ENCODE measurements at places on chromosomes 7 and 10. TPM values are rescaled to one million over a fixed set of nuclear protein-coding genes. Genes with fewer than 3 reads are reported as not detected.

DNA sequence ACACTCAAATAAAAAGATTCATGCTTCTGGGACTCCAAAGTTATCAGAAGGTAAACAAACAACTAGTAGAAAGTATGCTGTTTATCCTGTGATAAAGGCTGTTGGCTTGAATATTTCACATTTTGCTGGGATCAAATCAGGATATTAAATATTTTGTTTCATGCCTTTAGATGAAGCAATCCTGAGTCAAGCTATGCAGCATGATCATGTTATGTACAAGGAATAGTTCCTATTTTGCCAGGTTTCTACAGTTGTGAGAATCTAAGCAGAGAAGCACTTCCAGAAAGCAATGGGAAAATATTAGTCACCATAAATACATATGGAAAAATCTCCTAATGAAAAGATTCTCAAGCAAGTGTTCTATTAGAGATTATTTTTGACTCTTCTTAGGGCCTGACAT is 262.8 kb upstream of the PCDH15 start:
- DNase-seq: no peak
- no peaks in the 10 kb centered on the region for H3K27me3 ChIP-seq

DNA sequence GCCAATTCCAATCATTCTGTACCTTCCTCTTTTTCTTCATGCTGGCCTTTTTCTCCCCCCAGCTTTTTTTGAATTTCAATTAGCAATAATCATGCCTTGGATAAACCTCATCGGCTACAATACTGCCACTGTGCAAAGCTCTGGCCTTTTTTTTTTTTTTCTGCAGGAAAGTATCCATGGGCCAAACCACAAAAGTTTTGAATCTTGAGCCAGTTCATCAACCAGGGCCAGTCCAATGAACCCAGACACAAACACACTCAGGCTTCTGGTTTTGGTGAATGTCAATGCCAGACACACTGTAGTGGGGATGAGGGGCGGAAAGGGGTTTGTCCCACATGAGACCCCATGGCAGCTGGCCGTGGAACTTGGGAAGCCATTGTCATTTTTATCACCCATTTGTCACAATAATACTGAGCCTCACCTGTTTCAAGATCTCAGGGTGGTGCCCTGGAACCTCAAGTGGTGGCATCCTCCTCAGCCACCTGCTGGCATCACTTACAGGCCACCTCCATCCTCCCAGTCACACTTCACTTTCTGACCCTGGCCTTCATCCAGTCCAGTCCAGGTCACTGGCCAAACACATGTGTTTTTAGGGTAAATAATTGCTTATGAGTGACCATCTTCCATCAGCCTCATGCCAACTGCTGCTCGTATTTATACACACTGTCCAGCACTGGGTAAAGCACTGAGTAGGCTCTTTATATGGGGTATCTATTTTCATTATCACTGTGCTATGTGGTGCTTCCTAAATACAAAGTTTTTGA is 40.8 kb upstream of the TSPAN33 start:
- no peaks in the 10 kb centered on the region for H3K36me3 ChIP-seq
- no peaks in the 10 kb centered on the region for H3K4me1 ChIP-seq
- no peak overlapping the region for H3K4me3 ChIP-seq
- no peak overlapping the region for H3K27ac ChIP-seq

DNA sequence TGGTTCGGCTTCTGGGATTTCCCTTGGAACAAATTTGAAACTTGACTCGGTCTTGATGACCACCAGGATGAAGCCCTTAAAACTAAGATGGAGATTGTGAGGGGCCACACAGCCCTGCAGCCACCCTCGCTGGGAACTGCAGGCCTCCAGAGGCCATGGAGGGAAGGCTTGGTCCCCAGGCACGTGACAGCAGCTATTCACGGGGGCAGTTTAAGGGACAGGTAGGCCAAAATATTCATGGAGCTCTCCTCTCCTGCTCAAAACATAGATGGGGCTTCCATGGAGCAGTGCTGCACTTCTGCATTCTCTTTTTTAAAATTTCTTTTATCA is 137.0 kb downstream of the ADCY1 start:
- no peak for DNase-seq
- no peak overlapping the region for H3K27ac ChIP-seq
- no peaks in the 10 kb centered on the region for H3K4me1 ChIP-seq
- no peak overlapping the region for H3K4me3 ChIP-seq

DNA sequence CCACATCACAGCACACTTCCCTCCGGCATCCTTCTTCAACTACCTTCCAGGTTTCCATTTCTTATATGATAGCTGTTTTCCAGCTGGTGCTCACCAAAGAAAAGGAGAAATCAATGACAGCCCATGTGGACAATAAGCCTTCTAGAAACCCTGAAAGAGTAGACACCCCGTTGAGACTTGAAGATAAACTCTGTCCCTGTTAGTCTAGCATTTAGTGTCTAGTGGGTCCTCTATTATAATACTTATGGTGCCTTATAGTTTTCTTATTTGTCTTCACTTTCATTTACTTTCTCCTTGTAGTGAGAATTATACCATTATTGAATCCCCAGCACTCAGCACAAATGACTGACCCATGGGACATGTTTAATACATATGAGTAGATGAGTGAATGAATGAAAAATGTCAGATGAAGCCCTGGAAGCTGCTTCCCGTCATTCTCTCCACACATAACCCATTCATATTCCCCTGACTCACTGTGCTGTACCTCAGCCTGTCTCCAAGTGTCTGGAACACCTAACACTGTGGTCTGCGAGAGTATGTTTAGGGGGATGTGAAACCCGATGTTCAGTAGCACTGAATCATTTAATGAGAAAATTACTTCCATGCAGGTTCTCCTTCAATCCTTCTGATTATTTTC is 377.6 kb downstream of the GPR158 start:
- no peak for DNase-seq
- H3K27me3 ChIP-seq: no peaks in the 10 kb centered on the region
- no peaks in the 10 kb centered on the region for H3K36me3 ChIP-seq

DNA sequence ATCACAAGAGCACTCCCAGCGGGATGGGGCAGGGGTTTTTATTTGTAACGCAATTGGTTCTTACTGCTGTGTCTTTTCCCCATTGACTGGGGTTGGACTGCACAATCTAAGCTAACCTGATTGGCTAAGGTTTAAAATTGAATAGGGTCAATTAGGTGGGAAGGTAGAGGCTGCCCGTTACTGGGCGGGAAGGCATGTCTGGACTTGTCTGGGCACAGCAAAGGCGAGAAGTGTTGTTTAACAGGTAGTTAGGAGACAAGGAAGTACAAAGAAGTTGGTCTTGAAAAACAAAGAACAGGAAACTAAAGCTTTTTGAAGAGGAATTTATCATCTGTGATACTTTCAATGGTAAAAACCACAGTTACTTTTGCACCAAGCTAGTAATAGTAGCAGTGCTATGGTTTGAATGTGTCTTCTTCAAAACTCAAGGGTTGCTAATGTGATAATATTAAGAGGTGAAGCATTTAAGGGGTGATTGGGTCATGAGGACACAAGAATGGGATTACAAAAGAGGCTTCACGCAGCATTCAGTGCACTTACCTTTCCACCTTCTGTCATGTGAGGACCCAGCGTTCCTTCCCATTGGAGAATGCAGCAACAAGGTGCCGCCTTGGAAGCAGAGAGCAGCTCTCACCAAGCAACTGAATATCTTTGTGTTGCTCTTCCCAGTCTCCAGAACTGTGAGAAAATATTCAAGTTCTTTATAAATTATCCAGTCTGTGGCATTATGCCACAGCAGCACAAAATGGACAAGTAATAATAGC is 875.5 kb upstream of the SORCS1 start:
- no peak for DNase-seq
- H3K36me3 ChIP-seq: no peaks in the 10 kb centered on the region
- H3K4me1 ChIP-seq: no peaks in the 10 kb centered on the region
- H3K27me3 ChIP-seq: no peaks in the 10 kb centered on the region
- no peak overlapping the region for H3K4me3 ChIP-seq
- H3K27ac ChIP-seq: no peak overlapping the region

- no peak overlapping the region for H3K27ac ChIP-seq
- H3K27me3 ChIP-seq: no peaks in the 10 kb centered on the region
- no peak for DNase-seq
- peaks cover 10% of the 10 kb centered on the region for H3K4me1 ChIP-seq
- no peak overlapping the region for H3K4me3 ChIP-seq
Observed at GRCh38 chr10:34737772-34738169, 77.3 kb downstream of the PARD3 start.

DNA sequence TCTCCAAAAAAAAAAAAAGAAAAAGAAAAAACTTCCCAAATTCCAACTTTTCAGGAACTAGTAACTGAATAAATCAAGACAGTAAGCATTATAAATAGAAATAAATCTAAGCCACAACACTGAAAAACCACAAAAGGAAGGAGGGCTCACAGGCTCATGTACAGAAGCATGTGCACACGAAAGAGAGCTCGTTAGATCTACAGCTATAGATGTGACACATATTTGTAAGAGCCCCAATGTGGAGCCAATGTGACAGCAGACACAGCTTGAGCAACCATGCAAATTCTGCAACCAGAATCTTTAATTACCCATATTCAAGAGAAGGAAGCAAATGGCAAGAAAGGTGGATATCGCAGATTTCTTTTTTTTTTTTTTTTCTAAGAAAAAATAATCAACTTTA is 94.7 kb downstream of the SORBS1 start:
- no peak overlapping the region for H3K27ac ChIP-seq
- H3K36me3 ChIP-seq: no peaks in the 10 kb centered on the region
- no peak for DNase-seq
- no peak overlapping the region for H3K4me3 ChIP-seq
- no peaks in the 10 kb centered on the region for H3K4me1 ChIP-seq

GRCh38 chr10:27695088-27695487 is 50.5 kb downstream of the MKX start:
- no peak overlapping the region for H3K27ac ChIP-seq
- no peaks in the 10 kb centered on the region for H3K27me3 ChIP-seq
- no peak for DNase-seq
- H3K36me3 ChIP-seq: no peaks in the 10 kb centered on the region
- H3K4me3 ChIP-seq: no peak overlapping the region
- peaks cover 14% of the 10 kb centered on the region for H3K4me1 ChIP-seq

SHTN1 gene
- polyA plus RNA-seq: 16.3 TPM

WDFY4 gene
- 0.54 TPM for polyA plus RNA-seq

All from ovary (tissue), 10 donors.